Globus pallidus (tissue), 1 donor: ENCODE measurements at places on chromosomes 2 and 18.
A peak's percentile ranks its signal among the peaks of the same experiment; 100 is the strongest.

DNA sequence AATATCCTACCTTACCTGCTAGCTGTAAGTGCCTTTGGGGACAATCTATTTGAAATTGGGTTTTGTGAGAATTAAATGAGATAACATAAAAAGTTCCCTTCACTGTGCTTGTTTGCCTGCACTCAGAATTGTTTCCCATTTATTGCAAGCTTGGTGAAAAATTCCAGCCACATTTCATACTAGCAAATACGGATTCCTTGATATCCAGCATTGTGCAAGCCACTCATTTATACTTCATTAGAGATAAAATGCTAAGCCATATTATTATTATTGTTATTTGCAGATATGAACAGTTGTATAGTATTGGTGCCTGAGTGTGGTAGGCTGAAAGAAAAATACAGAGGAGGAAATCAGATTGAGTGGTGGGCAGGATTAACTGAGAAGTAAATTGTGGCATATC is 31.9 kb downstream of the ACSL3 start:
- no peak for DNase-seq

DNA sequence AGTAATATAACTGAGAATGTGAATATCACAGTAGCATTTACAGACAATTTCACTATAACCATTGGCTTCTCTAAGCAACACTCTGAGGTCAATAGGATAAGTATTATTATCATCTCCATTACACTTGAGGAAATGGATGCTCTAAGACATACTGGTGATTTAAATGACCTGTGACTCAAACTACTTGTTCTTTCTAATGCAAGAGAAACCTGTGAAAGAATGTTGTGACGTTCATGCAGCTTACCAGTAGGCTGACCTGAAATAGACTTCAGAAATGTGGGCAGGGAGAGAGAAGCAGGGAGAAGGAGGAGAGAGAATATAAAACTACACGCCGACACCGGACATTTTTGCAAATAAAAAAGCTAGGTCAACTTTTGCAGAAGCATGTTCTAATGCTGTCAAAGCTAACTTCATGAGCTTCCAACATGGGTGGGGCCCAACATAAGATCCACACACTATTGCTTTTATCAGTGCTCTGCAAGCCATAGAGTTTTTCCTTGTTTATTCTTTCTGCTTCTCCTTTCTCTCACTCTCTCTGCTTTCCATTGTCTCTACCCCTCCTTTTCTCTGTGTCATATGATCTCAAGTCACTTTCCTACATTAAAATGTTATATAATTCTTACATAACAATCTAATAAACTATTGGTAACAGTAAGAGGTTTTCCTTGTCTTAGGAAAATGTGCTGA is 217.6 kb upstream of the FN1 start:
- DNase-seq = no peak

DNA sequence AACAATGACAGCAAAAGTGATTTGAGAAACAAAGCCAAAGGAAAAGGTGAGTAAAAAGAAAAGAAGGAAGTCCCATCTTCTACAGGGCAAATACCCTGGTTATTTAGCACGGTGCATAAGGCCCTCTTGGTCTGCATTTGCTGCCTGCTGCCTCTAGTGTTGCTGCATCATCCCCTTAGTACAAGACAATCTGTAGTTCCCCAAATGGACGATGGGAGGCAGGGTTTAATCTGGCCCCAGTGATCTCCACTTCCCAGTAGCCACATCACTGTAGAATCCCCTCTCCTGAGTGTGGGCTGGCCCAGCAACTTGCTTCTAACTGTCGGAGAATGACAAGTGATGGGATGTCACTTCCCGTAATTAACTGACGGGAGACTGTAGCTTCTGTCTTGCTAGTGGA is 85.1 kb downstream of the CTAGE1 start:
- no peak for DNase-seq

DNA sequence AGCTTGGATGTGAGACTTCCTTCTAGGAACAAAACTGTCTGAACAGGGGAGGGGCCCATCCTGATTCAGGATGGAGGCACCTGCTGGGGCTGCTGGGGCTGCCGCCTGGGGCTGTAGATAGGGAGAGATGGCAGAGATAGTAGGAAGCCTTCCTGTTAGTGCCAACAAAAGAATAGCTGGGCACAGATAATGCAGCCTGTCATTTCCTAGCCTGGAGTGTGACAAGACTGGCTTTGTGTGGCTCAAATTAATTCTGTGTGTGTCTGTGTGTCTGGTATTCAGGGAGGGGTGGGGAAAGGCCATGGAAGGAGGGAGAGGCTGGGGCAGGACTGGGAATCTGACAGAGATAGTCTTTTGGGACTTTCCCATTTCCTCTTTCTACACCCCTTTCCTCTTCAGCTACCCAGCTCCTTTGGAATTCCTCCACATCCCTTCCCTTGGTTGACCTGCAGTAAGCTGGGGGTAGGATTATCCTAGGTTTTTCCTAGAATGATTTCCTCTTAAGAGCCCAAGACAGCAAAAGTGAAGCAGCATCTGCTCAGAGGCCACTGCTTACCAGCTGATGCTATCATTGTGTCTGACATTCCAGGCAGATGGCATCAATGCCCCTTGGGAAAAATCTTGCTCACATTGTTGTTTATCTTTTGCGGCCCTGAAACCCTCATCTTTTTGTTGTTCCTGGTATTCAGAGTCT is 144.9 kb upstream of the LHCGR start:
- DNase-seq = peak; percentile 95

- DNase-seq = no peak
Observed at GRCh38 chr2:148044322-148044721, 23.4 kb downstream of the MBD5 start.

- DNase-seq = no peak
Observed at GRCh38 chr18:63292831-63293683, 26.5 kb downstream of the BCL2 start.

- no peak for DNase-seq
Observed at GRCh38 chr18:61991201-61991600, 98.4 kb upstream of the RNF152 start.

DNA sequence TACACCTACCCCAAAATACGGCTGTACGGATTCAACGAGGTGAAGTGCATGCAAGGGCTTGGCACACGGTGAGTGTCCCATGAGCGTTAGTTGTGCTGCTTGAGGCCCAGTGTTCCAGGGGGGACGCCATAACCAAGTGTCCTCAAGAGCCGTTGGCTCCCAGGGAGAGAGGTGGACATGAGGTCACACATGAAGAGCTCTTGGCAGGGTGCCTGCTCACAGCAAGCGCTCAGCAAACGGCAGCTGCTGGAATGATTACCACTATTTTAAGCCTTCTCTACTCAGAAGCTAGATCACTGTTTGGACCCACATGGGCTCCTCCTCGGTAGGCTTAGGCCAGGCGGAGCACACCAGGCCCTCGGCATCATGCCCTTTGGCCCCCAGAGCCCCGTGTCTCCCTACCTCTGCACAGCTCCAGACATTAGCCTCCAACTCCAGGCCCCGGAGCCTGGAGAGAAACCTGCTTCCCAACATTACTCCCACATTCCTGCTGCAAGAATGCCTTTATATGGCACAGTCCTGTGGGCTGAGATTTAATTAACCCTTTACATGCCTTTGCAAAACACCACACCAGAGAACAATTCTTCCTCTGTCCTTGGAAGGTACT is 68.4 kb upstream of the PPP1CB start:
- DNase-seq = peak; percentile 38

- DNase-seq = no peak
Observed at GRCh38 chr2:222298001-222298310, 842 bp downstream of the PAX3 start.

- DNase-seq = peak; percentile 73
Observed at GRCh38 chr2:70850925-70851324, 15.3 kb upstream of the CD207 start.

- DNase-seq = no peak
Observed at GRCh38 chr2:12852135-12852534, 135.4 kb downstream of the TRIB2 start.

DNA sequence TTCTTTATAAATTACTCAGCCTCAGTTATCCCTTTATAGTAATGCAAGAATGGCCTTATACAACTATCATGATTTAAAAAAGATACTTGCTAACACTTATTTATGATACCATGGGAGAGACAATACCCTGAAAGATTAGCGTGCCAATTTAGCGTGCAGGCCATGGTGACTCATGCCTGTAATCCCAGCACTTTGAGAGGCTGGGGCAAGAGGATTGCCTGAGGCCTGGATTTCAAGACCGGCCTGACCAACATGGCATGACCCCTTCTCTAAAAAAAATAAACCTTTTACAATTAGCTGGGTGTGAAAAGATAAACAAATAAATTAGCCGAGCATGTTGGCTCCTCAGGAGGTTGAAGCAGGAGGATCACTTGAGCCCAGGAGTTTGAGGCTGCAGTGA is 493.4 kb upstream of the FSIP2 start:
- DNase-seq = no peak

DNA sequence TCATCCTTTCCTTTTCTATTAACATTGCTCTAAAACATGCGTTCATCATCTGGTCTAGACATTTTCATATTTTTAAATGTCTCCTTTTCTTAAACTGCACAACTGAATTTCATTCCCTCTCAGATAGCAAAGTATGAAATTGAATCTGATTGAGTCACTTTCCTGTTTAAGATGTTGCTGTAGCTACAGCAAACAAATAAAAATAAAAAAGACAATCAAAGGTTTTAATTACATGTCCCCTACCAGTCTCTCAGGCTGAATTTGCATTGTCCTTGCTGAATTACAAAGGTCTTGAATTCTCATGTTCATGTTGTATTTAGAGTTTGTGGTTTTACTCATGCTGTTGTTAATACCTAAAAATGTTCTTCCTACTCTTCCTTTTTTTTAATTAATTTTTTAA is 537.9 kb upstream of the LRATD1 start:
- no peak for DNase-seq

- no peak for DNase-seq
Observed at GRCh38 chr2:78162202-78162601, 640.0 kb upstream of the LRRTM4 start.

DNA sequence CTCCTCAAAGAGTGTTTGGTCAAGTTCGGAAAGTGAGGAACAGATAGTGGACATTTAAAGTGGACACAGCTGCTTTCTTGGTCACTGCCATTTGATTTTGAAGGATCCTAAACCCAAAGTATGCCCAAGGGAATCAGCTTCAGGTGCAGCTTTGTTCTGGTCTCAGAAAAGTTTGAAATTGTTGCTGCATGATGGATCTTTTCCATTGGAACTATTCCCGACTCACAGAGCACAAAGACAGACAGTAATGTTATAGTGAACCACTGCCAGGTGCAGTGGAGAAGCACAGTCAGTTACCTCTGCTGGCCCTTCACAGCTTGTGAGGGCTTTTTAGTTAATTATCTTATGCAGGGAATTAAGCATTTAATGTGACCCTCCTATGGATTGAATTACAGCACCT is 301.7 kb downstream of the PHLPP1 start:
- DNase-seq = no peak

- no peak for DNase-seq
Observed at GRCh38 chr2:118562144-118562543, 285.3 kb downstream of the EN1 start.

- DNase-seq = no peak
Observed at GRCh38 chr2:168272225-168272624, 24.8 kb upstream of the STK39 start.

DNA sequence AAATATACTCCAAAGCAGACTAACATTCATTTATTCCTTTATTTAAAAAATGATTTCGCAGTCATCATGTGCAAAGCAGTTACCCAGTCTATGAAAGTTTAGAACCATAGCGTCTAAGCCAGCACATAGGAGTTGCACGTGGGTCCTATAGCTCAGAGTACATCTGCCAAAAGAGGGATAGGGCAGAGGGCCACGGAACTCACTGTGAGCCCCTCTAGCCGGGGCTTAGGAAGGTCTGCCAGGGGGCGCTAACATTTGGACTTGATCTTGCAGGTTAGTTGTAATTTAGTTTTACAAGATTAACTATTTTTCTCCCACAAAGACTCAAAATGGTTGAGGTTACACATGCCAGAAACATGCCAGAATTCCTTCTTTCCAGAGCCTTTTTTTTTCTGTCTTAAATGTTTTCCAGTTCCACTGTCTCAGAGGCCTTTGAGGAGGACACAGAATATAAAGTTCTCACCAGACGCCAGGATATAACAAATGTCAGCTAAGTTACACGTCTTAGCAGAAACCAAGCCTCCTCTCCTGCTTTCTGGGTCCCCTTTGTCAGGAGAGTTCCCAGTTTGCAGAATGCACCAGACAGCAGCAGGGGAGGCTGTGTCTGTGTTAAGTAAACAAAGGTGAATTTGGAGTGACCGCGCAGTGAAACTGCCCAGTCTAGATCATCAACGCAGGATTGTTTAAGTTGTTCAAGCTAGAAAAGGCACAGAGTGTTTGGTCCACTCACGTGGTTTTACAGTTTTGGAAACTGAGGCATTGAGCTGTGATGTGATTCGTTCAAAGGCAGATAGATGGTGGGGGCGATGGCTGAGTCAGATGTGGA is 292.0 kb downstream of the PRKCE start:
- DNase-seq = no peak

DNA sequence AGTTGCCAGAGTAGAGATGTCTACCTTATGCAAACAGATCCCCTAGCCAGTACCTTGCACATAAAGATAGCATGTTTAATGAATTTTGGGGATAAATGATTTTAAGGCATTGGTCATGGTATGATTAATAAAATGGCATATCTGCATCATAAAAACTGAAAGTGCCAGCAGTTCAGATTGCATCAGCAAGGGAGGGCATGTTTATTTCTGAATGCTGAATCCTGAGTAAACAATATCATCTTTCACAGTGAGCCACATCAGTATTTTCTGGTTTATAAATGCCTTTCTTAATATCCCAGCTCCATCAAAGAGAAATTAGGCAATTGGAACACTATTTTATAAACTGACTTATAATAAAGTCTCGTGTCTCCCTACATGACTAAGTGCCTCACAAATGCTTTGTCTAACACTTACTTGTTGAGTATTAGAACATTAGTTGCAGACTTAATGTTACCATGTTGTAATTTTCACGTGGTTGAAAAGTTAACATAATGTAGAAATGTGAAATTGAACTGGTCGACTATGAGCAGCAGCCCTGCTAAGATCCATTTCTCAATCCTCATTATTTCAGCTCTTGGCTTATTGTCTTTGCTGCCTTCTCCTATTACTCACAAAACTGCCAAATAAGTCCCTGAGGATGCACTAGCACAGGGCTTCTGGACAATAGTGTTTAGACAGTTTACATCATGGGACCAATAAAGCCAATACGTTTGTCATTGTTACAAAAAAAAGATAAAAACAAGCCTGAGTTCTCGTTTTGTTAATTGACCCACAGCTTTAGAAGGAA is 48.0 kb downstream of the LANCL1 start:
- DNase-seq = no peak
